ENCODE measurements at places on chromosomes 7 and 10.

DNA sequence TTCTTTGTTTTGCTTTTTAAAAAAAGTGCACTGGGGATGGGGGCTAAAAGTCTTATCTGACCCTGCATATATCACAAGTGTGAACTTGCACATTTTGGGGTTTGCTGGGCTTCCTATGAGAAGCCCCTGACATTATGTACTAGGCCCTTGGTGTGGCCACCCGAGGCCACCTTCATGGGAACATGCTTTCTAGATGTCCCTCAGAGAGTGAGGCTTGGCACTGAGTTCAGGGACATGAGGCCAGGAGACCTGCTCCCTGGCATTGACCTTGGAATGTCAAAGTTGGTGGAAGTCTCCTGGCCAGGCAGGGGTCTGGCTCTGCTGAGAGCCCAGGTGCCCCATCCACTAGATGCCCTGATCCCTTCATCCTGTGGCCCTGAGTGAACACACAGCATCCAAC, 536.2 kb downstream of the TCERG1L start:
- DNase-seq, result no peak

GRCh38 chr10:33288127-33288526, 46.3 kb downstream of the NRP1 start:
- DNase-seq, result no peak

- DNase-seq, result no peak
These were observed 337.4 kb downstream of the DNAJB6 start for GRCh38 chr7:157674027-157674714.

- DNase-seq, result no peak
These were observed 82.1 kb downstream of the USP6NL start for GRCh38 chr10:11529276-11529903.

DNA sequence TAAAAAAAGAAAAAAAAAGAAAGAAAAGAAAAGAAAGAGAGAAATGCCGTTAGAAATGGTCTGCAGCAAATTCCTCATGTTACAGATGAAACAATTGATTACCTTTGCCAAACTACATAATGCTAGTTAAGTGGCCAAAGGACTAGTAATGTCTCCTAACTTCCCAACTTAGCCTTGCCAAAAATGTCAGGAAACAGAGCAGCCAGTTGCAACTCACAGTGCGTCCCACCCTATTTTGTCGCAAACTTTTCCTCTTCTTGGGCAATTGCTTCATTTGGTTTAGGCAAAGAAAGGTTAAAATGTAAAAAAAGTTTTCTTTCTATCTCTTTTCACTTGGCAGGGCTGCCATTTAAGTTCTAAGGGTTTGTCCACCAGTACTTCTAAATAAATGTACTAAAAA, 53.1 kb downstream of the APBB1IP start:
- no peak for DNase-seq

Data from C1 segment of cervical spinal cord (tissue), 14 donors.